Activated CD4-positive, alpha-beta T cell treated with anti-CD3 and anti-CD28 coated beads, Interleukin-2, amount 50 U/mL, for 4 hours (primary cell): ENCODE measurements at places on chromosomes 13 and 19.

DNA sequence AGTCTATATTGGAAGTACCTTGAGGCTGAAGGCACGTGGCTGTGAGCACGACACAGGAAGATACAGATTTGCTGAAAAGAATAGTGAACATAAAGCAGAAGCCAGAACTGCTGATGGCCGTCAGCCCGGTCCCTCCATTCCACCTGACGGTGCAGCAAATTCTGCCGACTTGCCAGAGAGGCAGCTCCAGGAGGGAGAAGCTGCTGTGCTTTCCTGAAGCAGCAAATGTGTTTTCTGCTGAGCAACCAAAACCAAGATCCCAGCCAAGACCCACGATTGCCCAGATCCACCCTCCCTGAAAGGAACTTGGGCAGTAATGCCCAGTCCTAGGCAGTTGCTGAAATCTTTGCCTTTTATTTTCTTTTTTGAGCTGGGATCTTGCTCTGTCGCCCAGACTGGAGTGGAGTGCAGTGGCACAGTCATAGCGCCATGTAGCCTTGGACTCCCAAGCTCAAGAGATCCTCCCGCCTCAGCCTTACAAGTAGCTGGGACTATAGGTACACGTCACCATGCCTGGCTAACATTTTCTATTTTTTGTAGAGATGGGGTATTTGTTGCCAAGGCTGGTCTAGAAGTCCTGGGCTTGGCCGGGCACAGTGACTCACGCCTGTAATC lies 7.0 kb upstream of the RCN3 start:
- no peak for DNase-seq

GRCh38 chr19:52734331-52734892 lies 432 bp downstream of the ZNF611 start:
- no peak for DNase-seq

- no peak for DNase-seq
These were observed 3.9 kb downstream of the PIH1D1 start for GRCh38 chr19:49447485-49448431.

GRCh38 chr19:56617531-56617930 lies 22.4 kb downstream of the ZNF71 start:
- DNase-seq = no peak

DNA sequence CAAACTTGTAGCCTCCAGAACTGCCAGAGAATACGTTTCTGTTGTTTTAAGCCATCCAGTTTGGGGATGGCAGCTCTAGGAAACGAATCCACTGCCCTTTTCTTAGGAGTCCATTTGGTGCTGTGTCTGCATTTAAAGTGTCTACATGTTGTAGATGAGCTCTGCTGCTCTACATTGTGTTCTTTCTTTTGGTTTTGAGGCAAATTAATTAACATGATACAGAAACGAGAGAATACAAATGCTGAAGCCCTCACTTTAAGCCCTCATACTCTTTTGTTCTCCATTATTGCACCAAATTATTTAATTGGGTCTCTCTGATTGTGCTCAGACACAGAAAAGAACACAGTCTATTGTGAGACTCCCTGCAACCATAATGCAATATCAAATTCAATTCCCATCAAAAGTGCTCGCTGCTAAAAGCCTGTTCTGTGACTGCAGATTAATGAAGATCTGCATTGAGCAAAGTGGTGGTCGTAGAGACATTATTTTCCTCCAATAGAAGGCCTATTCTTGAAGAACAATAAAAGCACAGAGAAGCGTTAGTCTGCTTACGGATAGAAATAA lies 166.3 kb upstream of the SOX21 start:
- no peak for DNase-seq

- DNase-seq = no peak
These were observed 3.9 kb downstream of the SIAH3 start for GRCh38 chr13:45847554-45848224.

DNA sequence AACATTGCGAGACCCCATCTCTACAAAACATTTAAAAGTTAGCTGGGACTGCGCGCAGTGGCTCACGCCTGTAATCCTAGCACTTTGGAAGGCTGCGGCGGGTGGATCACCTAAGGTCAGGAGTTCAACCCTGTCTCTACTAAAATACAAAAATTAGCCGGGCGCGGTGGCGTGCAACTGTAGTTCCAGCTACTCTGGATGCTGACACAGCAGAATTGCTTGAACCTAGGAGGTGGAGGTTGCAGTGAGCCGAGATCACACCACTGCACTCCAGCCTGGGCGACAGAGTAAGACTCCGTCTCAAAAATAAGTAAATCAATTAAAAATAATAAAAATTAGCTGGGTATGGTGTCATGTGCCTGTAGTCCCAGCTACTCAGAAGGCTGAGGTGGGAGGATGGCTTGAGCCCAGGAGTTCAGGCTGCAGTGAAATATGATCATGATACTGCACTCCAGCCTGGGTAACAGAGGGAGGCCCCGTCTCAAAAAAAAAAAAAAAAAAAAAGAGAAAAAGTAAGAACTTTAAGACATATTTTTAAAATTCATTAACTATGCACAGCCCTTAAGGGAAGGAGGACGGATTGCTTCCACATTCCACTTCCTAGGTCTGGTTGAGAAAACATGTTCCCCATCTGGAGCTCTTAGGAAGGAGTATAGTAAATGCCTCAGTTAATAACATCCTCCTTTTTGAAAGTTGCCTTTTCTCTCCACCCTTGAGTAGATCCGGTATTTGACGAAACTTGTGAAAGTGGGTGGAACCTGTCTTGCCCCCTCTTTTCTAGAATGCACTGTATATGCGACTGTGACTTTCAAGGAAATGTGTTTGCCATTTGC lies 26.1 kb downstream of the EXOC3L2 start:
- no peak for DNase-seq

DNA sequence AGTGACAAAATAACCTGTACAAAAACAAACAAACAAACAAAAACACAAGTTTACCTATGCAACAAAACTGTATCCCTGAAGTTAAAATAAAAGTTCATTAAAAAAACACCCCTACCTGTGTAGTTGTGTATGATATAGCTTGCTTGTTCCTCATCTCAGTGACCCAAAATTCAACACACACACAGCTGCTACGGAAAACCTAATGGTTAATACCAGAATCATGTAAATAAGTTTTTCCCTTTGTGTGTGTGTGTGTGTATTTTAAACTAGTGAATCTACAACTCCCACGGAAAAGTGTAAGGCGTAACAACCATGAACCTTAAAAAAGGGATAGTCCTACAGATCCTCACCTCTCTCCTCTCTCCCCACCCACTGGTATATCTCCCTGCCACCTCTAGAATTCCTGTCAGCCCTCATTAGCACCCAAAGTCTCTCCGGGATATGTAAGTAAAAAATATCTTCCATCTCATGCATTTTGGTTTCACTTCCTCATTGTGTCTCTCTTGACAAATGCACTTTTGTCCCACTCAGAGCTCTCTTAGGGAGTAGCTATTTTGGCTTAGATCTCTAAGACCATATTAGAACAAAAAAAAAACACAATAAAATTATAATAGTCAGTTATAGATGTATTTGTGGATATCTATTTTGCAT lies 2236.5 kb downstream of the PCDH9 start:
- DNase-seq = no peak

GRCh38 chr13:76637641-76638141 lies 248.5 kb downstream of the KCTD12 start:
- no peak for DNase-seq

DNA sequence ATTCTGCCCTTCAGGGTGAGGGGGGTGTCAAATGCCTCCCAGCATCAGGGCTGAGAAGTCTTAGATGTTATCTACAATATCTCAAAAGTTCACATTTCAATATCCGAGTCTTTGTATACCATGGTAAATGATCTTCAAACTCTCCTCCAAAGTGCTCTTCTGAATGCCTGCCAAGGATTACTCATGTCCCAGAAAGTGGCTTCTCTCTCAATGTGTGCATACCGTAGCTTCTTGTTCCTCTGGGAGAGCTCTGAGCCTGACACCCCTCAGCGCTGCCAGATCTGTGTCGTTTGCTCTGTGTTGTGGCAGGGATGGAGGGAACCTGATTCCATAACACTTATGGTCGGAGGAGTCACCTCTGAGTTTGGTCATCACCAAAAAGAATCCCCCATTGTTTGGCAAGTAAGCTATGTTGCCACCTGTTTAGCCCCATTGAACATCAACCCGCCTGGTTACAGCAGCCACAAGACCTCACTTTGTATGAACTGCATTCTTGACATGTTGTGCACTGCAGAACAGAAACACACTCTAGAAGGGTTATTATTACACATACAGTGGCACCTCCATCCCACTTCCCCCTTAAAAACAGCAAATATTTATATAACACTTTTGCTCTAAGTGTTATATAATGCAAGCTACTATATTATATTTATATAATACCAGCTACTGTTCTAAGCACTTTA lies 163.1 kb upstream of the MIR17HG start:
- DNase-seq = no peak

GRCh38 chr19:55369653-55370304 lies 484 bp downstream of the IL11 start:
- no peak for DNase-seq

- DNase-seq = no peak
These were observed 11.9 kb downstream of the ZIC5 start for GRCh38 chr13:99959540-99960230.

- no peak for DNase-seq
These were observed 338.6 kb downstream of the FGF9 start for GRCh38 chr13:22009500-22009899.

- no peak for DNase-seq
These were observed at the start of gene TMEM190 for GRCh38 chr19:55376241-55376933. Gene TMEM190 (plus strand): TSS chr19:55376826. CDS start chr19:55376854, 28 bp downstream.

DNA sequence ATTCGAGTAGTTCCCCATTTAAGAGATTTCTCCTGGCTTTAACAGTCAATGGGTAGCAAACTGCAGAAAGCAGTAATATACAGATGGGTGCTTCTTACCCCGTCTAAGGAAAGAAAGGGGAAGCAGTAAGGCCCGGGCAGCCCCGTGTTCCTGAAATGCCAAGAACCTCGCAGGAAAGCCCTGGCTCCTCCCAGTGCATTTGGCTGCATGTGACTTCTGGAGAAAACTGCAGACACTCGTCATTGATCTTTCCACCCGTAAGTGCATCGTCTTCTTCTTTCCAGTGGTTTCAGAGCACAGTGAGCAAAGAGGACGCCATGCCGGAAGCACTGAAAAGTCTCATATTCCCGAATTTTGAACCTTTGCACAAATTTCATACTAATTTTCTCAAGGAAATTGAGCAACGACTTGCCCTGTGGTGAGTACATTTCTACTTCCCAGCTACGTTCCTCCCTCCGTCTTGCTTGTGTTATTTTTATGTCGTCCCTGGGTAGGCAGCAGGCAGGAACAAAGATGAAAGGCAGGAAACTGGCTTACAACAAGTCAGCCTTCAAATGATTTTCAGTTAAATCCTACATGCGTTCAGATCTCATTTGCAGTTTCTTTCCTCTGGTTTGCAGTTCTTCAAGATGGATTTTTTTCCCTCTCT lies 165.2 kb downstream of the STK24 start:
- DNase-seq = no peak

DNA sequence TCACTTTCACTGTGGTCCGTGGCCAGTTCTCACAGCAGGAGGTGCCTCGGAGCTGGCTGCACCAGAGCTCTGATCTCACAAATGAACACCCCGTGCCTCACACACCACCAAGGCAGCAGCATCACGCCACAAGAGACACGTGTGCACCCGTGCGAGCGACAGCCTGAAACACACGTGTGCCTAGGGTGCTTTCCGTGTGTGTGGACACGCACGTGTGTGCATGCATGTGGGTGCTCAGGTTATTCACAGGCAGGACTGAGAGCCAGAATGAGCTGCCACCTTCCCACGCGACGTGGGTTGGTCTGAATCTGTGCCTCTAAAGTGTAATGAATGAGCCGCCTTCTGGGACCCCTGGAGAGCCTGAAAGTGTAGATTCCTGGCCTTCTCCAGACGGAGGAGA lies 67.6 kb upstream of the C13orf46 start:
- no peak for DNase-seq

DNA sequence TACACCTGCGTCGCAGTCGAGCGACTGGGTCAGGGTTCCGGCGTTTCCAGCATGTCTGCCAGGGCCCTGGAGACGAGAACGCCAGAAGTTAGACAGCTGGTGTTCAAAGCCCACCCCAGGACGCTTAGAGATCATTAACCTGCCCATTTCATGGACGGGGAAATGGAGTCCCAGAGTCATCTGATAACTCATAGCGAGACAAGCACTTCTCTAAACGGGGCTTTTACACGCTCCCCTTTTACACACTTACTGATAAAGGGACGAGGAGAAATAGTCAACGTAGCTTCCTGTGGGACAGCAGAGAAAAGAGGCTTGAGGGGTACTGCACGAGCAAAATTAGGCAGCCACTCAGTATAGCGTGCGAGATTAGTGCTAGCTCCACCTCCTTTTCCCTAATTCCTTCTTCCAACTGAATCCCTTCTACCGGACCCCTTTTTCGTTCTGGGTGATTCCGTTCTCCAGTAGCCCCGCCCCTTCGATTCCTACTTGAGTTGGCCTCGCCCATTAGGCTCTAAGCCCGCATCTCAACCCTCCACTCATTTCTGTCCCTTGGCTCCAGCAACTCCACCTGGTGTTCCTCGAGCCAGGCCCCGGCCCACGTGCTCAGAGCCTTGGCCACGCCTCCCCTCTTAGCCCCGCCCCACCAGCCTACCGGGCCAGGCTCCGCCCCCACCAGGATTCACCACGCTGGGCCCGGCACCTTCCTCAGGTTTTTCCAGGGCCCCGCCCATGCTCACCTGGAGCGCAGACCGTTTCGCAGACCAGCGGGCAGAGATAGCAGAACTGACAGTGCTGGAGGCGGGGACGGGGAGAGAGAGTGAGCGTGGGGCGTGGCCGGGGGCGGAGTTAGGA lies 3.7 kb downstream of the HRC start:
- no peak for DNase-seq

- DNase-seq = no peak
These were observed 247.3 kb upstream of the MAB21L1 start for GRCh38 chr13:35723821-35724220.

- DNase-seq = no peak
These were observed 386.2 kb downstream of the IRS2 start for GRCh38 chr13:109400209-109400608.

- DNase-seq = no peak
These were observed 2.3 kb downstream of the FNDC3A start for GRCh38 chr13:48977973-48978372.

- no peak for DNase-seq
These were observed 18.0 kb downstream of the FBXO46 start for GRCh38 chr19:45712699-45713067.

DNA sequence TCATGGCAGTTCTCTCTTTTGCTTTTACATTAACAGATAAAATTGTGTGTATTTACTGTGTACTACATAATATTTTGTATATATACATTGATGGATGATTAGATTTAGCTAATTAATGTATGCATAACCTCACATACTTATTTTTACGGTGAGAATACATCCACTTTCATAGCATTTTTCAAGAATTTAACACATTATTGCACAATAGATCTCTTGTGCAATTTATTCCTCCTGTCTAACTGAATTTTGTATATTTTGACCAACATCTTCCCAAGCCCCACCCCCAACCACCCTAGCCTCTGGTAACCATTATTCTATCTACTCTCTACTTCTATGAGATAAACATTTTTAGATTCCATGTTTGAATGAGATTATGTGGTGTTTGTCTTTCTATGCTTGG lies 194.7 kb downstream of the RBM26 start:
- no peak for DNase-seq
